ENCODE measurements at places on chromosomes 4 and X.

DNA sequence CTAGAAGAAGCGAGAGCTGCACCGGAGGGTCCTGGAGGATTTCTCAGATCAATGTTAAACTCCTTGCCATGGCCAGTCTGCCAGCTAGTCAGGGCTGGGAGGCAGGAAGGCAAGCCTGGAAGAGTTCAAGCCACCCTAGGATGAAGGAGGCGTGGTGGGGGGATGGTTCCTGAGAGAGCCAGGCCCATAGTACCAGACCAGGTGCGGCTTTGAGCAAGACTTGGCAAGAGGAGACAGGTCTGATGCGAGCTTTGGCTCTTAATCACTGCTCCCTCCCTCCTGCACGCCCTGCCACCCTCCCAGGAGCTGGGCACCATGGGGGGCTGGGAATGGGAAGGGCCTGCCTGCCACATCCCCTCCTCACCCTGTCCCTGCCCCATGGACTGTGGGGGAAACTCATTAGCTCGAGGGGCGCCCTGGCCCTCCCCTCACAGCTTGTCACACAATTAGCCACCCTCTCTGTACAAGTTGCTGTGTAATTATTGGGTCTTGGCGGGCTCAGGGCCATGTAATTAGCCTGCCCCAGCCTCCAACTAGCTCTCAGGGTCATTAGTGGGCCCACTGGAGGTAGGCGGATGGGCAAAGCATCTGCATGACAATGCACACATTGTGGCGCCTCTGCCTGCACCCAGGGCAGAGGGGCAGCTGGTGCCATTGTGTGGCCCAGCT is 50.3 kb downstream of the EFNB1 start:
- no peak for DNase-seq

- DNase-seq: no peak
These were observed 18.5 kb downstream of the GC start for GRCh38 chr4:71765350-71765749.

DNA sequence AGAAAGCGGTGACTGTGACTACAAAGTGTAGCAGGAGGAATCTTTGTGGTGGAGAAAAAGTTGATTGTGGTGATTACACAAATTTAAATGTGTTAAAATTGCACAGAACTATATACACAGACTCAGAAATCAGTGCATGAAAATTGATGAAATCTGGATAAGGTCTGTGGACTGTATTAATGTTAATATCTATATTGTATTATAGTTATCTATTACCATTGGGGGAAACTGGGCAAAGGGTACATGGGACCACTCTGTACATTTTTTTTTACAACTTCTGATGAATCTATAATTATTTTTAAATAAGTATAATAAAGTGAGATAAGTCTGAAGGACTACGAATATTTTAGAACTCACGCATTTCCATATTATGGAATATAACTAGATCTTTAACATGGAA is 1.8 kb upstream of the JADE3 start:
- no peak for DNase-seq

GRCh38 chr4:39348371-39349315 is 17.5 kb downstream of the RFC1 start:
- no peak for DNase-seq

GRCh38 chr4:105102016-105102415 is 44.7 kb upstream of the TET2 start:
- no peak for DNase-seq

GRCh38 chrX:13284570-13284969 is 35.3 kb downstream of the ATXN3L start:
- no peak for DNase-seq

DNA sequence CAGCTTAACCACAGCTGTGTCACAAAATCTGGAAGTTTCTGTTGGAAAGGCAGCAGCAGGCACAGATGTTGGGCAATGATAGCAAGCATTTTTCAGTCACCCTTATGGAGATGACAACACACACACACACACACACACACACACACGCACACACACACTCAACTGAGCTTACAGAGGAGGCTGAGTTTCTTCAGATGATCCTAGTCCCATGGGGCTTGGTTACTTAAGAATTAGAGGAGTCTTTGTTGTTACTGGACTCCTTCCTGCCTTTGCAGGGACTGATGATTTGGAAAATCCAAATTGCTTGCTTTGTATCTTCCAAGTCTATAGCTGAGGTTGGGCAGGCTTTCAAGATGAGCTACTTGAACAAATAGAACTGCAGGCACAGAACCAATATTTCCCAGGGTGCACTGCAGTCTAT is 740.1 kb upstream of the PITX2 start:
- DNase-seq: no peak

DNA sequence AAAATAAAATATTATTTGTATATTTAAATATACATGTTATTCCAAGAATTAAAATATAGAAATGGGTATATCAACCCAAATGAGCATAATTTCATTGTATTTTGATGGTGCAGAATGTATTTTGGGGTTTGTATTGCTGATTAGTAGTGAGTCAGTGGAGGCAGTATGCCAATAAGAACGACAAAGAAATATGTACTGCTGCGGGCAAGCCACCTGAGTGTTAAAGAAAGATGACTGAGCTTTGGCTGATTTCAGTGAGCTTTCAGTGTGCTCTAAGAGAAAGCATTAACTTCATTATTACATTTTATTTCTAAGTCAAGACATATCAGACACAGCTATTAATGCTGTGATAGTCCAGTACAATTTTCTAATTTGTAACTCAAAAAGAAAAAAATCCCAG is 297.8 kb downstream of the ANK2 start:
- DNase-seq: no peak

DNA sequence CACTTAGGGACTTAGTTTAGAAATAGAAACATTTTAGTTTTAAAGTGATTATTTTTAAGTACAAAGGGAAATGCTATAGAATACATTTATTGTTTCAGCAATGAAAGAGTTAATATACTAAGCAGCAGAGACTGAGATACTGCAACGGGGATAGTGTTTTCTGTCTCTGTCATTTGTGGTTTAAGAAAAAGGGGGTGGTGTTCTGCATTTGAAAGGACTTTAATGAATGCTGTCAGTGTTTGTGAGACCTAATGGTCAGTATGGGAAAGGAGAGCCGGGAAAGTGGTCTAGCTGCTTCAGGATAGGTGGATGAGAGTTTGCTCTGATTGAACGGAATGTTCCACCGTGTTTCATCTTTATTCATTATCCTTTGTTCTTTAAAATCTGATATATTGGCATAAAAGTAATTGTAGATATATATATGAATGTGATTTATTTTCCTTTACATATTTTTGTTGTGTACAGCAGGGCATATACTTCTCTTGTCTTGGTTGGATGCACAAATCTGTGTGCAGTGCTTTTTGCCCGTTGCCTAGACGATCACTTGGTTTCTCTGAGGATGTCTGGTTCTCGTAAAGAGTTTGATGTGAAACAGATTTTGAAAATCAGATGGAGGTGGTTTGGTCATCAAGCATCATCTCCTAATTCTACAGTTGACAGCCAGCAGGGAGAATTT is at the start of gene KLHL5:
TSS of gene KLHL5 (plus strand) at position 139 of the 676 bp plus-strand sequence. CDS start at position 560, 421 bp downstream.
- no peak for DNase-seq

- no peak for DNase-seq
These were observed 86.8 kb downstream of the REPS2 start for GRCh38 chrX:17033225-17033624.

- DNase-seq: no peak
These were observed 2.1 kb upstream of the ZMYM3 start for GRCh38 chrX:71256051-71256450.

- DNase-seq: no peak
These were observed 55.9 kb downstream of the C4orf51 start for GRCh38 chr4:145735827-145736226.

DNA sequence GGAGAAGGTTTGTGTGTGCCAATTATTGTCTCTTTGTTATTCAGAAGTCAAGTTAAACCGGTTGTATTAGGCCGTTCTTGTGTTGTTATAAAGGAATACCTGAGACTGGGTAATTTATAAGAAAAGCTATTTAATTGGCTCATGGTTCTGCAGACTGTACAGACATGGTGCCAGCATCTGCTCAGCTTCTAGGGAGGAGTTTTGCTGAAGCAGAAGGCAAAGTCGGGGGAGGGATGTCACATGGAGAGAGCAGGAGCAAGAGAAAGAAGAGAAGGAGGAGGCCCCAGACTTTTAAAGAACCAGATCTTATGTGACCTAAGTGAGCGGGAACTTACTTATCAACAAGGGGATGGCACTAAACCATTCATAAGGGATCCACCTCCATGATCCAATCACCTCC is 349.3 kb upstream of the PCDH18 start:
- DNase-seq: peak; percentile 25

GRCh38 chr4:158796370-158797140 is 27.7 kb downstream of the FNIP2 start:
- DNase-seq: no peak

- no peak for DNase-seq
These were observed 186.5 kb downstream of the MSL3 start for GRCh38 chrX:11944501-11944900.

GRCh38 chr4:154578919-154579318 is 11.6 kb downstream of the FGA start:
- DNase-seq: no peak

DNA sequence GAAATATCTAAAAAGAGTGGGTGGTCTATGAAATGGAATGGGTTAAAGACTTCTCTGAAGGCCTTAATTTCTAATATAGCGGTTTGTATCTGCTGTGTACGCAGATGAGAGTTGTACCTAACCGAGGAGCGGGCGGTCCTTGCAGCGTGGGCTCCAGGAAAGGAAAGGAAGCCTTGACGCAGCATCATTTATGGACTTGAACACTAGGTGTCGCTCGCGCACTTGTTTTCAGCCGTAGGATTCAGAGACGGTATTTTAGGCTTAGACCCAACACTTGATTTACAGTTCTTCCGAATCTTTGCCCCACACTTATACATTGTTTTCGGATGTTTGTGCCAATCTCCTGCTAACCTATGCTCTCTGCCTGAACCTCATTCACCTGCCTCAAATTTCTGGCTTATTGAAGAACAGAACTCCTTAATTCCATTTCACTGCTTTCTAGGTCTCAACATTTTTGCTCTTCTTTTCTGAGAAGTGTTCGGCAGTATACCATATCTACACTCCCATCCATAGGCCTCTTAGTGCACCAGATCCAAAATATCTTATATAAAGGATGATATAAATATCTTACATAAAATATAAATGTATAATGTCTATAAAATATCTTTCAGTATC is 48.9 kb upstream of the AADAT start:
- peak; percentile 38 for DNase-seq

- no peak for DNase-seq
These were observed 11.3 kb downstream of the GPC4 start for GRCh38 chrX:133403984-133404383.

DNA sequence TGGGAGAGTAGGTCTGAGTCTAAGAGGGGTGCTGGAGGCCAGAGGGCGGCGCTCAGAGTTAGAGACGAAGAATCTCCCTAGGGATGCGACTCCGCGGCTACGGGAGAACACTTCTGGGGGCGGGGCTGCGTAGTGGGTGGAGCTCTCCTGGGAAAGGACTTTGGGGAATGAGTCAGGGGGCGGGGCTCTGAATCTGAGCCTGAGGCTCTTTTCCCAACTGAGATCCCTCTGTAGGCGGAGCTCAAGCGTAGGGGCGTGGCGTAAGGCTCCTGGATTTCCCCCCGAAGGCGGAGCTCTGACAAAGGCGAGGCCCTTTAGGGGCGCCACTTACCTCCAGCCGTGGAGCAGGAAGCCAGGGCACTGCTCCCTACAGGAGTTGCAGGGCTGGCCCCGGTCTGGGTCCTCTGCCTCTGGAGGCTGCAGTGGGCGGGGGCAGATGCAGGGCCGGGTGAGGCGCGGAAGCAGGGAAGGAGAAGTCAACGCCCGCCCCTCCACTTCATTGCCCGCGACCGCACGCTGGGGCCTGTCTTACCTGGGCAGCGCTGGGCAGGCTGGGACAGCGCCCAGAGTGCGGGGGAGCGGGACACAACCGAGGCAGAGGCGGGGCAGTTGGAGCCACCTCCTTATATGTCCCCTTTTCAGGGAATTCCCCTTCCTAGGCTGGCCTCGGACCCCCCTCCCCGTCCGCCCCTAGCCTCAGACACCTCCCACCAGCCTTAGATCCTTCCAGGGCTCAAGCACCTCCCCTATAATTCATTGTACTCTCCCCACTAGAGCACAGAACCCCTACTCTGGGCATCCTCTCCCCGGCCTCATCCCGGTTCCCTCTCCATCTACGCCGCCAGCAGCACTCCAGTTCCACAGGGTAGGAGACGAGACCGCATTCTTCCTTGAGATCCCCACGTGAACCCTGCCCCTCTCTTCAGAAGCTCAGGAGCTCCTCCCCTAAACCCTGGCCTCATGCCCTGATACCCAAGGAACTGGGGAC is 1.6 kb downstream of the PRICKLE3 start:
- DNase-seq: peak; percentile 97

DNA sequence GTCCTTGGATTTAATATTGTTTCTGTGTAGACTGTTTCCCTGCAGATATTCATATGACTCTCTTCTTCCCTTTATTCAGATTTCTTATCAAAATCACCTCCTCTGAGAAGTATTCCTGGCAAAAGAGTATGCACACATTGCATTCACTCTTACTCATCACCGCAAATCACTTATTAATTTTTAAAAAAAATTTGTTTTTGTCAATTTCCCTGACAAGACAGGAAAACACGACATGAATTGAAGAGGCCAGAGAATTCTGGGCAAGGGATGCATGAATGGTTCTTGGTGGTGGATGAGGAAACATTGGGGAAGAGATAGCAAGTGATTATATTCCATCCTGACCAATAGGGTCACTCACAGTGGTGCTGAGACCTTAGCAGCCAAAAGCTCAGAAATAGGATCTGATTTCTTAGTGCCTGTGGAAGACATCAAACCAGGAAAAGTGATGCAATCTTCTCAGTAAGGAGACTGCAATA is 522.5 kb upstream of the AGA start:
- no peak for DNase-seq

GRCh38 chr4:148810461-148810860 is 368.2 kb upstream of the NR3C2 start:
- no peak for DNase-seq

Data from T47D (cell line).